Activated effector memory CD4-positive, alpha-beta T cell treated with Interleukin-2 at 50 U/mL for 16 hours (primary cell): ENCODE measurements at places on chromosomes 4 and X.
A peak's percentile ranks its signal among the peaks of the same experiment; 100 is the strongest.

DNA sequence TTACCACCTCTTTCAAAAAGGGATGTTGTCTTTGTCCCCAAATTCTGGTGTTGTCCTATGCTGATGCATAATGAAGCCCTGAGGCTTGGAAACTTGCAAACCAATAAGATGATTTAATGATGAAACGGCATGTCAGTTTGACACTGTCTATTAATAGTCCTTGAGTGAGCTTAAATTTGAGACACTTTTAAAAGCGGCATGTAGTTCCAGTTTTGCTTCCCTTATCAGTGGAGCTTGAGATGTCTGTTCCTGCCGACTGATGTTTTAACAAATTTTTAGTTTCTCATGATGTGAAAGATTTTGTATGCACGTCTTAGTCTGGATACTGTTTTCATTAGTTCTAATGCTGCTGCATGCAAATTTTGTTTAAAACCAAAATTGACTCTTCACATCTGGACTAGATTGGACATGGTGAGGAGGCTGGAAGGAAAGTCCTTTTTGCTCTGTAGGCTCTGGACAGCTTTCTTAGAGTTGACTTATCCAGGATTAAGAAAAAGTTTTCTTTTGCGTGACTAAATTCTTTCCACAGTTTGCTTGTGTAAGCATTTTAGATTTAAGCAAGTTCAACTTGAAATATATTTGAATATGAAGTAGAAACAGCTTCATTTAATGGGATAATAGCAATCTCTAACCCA, 11.7 kb downstream of the C1GALT1C1 start:
- no peak for DNase-seq

DNA sequence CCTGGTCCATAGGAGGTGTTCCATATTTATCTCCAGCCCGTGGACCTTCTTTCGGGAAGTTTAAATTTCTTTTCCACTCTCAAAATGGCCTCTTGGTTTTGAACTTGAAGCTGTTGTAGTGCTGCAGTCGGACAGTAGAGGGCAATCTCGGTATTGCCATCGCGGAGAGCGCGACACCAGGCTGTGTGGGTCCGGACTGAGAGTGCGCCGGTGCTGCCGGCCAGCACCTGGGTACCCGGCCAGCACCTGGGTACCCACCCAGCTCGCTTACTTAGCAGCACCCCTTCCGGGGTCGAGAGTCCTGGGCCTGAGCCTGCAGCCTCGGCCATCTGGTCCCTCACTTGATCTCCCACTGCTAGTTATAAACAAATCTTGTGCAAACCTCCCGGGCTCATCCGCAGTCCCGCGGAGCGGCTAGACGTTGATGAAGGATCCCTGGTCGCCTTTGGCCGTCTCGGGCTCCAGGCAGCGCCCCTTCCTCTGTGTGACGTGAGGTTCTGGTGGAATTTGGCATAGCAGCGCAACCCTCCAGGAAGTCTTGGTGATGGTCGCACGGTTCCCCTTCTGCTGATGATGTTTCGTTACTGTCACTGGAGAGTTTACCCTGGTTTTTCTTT, 18.0 kb downstream of the FAM9A start:
- peak; percentile 9 for DNase-seq

- DNase-seq = no peak
Measured at GRCh38 chr4:102430461-102430910, 70.7 kb upstream of the NFKB1 start.

GRCh38 chr4:163598028-163598427, 103.5 kb downstream of the TMA16 start:
- DNase-seq = no peak

- DNase-seq = no peak
Measured at GRCh38 chr4:110058677-110059076, 139.7 kb downstream of the ELOVL6 start.

DNA sequence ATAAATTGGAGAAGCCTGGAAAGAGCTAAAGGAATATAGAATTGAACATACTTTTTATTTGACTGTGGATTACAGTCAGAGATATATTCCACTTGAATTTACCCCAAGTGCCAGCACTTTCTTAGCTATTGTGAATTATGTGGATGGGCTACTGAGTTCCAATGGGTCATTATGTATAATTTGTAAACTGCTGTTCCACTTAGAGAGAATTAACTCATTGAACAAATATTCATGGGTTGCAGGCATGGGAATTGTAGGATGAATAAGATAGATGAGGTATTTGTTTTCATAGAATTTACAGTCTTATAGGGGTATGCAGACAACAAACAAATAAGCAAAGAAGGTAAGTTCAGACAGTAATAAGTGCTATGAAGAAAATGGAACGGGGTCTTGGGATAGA, 195.7 kb downstream of the SHROOM3 start:
- no peak for DNase-seq

DNA sequence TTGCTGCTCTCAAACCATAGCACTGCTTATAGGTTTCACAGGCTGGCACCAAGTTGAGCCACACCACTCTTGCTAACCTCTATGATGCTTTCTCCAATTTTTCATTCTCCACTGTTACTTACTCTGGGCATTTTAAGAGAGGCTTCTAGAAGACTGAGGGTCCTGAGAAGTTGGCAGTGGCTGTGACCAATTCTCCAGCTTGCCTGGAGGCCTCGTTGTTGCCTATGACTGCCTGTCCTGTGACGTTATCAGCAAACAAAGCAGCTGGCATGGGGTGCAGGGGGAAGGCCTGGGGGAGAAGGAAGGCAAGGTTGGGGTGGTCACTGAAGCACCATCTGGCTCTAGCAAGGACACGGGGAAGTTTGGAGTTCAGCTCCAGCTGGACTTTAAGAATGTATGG, 30.4 kb upstream of the PDLIM3 start:
- no peak for DNase-seq

- DNase-seq = no peak
Measured at GRCh38 chr4:175776217-175776616, 35.8 kb downstream of the GPM6A start.

DNA sequence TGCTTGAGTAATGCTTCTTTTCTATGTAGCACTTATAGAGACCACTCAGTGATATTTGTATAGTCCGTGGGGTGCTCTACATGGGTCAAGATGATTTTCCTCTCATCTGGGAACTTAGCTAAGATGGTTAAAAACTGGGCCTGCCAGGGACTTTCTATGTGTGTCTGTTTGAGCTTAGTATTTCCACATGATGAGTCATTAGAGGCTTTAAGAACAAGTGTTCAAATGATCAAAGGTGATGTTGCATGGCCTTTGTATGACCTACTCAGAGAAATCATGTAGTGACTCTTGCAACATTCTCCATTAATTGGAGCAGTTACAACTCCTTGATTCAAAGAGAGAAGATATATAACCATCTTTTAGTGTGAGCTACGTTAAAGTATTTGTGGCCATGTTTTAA, 1480.5 kb upstream of the IGFBP7 start:
- DNase-seq = no peak

- no peak for DNase-seq
Measured at GRCh38 chrX:68784816-68785215, 44.0 kb upstream of the EFNB1 start.

- no peak for DNase-seq
Measured at GRCh38 chr4:10758906-10759305, 74.3 kb upstream of the CLNK start.

- no peak for DNase-seq
Measured at GRCh38 chrX:56313308-56313707, 81.2 kb downstream of the KLF8 start.

DNA sequence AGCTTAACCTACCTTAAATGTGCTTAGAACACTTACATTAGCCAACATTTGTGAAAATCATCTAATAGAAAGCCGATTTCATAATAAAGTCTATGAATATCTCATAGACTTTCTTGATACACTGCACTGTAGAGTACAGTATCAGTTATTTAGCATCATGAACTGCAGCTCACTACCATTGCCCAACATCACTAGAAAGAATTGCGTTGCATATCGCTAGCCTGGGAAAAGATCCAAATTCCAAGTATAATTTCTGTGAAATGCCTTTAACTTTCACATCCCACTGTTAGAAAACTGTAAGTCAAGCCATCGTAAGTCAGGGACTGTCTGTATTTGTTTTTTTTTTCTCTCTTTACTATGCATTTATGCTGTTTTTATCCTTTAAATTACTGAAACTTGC, 918.6 kb upstream of the PABPC4L start:
- DNase-seq = no peak

DNA sequence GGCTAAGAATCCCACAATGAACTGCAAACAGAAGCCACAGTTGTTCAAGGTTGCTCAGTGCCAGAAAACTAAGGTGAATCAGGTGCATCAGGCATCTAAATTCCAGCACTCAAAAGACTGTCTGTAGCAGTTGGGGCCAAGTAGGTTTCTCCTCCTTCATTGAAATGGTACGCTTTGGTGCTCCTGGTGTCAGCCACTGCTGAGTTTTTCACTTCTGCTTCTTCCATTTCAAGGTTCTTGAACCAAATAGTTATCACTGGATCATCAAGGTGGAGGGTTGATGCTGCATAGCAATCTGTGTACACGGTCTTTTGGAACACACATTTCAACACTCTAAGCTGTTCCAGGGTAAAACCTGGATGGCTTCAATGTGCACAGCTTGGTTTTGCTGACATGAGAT, 74.4 kb downstream of the TMA16 start:
- DNase-seq = no peak

- DNase-seq = no peak
Measured at GRCh38 chr4:126779001-126779400, 853.8 kb upstream of the INTU start.
